ENCODE measurements at places on chromosomes 6 and 20.

GRCh38 chr6:83605517-83605916 lies 93.2 kb downstream of the PRSS35 start:
- no peak for DNase-seq

DNA sequence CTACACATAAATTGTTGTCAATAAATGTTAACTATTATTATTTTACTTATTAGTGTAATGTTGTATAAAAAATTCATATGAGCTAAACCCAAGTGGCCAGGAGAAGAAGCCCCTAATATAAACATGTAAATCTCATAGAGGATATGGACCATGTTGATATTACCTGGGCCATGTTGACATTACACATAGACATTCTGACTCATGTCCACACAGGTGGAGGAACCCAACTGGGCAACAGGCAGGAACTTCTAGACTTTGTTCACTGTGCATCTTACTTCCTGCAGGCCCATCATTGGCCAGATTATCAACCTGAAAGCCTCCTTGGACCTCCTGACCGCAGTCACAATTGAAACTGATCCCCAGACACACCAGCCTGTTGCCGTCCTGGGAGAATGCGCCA lies 7.2 kb downstream of the BPIFA2 start:
- DNase-seq, result no peak

- no peak for DNase-seq
These were observed 87.6 kb downstream of the TTLL2 start for GRCh38 chr6:167412506-167412905.

- no peak for DNase-seq
These were observed 4.7 kb upstream of the GTSF1L start for GRCh38 chr20:43731469-43731868.

DNA sequence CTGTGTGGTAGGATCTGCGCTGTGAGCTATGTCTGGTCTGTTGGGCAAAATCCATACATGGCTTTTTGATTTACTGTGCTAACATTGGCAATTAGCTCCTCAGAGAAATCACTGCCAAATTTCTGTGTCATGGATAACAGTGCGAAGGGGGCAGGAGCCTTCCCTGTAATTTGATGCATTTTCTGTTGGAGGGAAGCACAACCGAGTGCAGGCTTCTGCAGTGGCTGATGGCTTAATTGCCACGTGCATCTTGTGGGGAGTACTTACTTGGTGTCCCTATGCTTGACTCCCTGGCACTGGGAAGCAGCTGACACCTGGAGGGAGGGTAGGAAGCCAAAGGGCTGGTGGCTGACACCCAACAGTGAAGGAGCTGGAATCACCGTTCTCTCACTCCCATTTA lies 99.3 kb upstream of the PROKR2 start:
- DNase-seq, result no peak

DNA sequence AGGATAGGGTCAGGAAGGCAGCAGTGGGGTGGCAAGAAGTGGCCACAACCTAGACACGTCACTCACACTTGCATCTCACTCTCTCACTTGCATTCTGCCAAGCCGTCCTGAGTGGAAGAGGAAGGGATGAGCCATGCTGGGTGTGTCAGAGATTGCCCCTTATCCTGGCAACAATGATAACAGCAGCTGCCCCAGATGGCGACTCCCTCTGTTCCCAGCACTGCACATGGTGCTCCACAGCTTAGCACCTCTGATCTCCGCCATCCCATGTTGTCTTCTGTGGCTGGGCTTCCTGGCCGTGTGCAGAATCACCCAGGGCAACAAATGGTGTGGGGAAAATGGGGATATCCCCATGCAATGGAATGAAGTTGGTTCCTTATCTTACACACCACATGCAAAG lies 11.1 kb downstream of the KCNB1 start:
- DNase-seq, result no peak

Data from SW480 (cell line).